Posterior vena cava (tissue), 2 donors: ENCODE measurements at places on chromosomes 16 and 17. TPM values are rescaled to one million over a fixed set of nuclear protein-coding genes. Genes with fewer than 3 reads are reported as not detected.
A peak's percentile ranks its signal among the peaks of the same experiment; 100 is the strongest.

Gene SOST
- not detected for total RNA-seq

Gene KCNH4
- 0.23 TPM for total RNA-seq

Gene SLC43A2
- total RNA-seq, result 9.5 TPM

Gene MRC2
- total RNA-seq, result 130 TPM

DNA sequence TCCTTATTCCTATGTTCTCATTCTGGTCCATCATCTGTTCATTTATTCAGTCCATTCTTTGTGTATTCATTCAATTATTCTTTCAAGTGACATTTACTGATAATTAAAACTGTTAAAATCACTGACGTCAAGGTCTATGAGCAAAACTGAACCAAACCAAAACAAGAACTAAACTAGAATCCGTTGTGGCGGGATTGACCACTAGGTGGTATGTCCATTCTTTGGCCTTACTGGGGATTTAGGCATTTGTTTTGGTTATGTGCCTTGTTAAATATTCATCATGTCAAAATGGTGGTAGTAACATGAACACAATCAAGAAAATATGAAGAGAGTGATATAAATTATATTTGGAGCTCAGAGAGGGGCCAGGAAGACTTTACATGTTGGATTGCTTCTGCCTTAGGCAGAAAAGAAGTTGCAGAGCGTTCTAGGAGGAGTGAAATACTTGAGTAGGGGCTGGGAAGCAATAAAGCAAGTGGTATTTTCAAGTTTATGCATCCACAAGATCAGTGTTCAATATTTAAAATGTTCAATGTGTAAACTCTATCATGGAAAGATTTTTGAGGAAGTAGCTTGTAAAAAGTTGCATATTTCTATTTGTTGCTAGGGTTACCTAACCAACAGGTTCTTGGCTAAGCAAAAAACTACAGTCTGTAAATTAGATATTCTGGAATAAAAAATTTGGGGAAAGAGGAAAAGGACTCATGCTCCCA lies 129.0 kb downstream of the CDH13 start:
- no peak for DNase-seq

DNA sequence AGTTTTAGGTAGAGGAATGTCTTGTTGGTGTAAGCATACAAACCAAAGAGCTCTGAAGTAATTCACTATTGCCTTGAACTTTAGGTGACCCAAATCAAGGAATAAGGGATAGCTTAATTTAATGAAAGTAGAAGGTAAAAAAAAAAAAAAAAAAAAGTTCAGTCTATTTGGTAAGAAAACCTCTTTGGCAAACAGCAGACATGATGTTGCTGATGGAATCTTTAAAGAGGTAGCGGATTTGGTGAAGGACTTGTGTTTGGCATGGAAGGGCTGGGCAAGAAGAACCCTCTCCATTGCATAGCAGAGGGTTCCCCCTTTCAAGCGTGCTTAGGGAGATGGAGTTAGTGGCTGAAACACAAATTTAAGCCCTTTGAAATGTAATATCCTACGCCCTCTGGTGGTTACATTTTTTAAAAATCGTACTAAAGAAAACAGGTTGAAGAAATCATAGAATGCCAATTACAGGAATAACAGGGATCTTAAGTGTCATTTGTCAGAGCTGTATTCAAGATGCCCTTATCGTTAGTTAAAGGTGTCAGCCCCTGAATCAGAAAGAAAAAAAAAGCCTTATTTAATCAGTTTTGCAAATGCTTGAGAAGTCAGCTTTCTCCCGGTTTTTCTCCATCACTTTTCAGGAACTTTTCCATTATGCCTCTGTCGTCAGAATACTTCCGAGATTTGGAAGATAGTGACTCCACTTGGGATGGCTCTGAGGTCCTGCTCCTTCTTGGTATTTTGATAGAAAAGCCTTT lies 383.1 kb downstream of the KCNJ2 start:
- DNase-seq, result no peak

- peak; percentile 92 for DNase-seq
Measured at GRCh38 chr17:78974635-78975591, 4.8 kb downstream of the LGALS3BP start.

GRCh38 chr17:61378658-61379456 lies 20.8 kb upstream of the TBX2 start:
- no peak for DNase-seq

- DNase-seq, result peak; percentile 73
Measured at GRCh38 chr17:83174362-83175118, 95.1 kb downstream of the METRNL start.

DNA sequence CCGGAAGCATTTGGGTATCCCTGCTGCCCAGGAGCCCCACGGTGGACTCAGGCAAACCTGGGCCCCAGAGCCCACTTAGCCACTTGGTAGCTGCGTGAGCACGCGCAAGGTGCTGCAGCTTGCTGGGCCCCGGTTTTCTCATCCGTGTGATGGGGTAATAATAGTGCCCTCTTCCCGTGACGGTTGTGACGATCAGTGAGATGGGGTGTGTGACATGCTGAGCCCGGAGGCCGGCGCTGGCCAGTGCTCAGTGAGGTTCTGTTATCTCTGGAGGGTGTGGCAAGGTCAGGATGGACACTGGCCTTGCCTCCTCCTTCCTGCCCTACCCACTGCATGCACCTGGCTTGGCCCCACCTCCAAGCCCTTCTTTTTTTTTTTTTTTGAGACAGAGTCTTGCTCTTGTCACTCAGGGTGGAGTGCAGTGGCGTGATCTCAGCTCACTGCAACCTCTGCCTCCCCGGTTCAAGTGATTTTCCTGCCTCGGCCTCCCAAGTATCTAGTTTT lies 82.6 kb downstream of the RAP1GAP2 start:
- DNase-seq, result no peak

DNA sequence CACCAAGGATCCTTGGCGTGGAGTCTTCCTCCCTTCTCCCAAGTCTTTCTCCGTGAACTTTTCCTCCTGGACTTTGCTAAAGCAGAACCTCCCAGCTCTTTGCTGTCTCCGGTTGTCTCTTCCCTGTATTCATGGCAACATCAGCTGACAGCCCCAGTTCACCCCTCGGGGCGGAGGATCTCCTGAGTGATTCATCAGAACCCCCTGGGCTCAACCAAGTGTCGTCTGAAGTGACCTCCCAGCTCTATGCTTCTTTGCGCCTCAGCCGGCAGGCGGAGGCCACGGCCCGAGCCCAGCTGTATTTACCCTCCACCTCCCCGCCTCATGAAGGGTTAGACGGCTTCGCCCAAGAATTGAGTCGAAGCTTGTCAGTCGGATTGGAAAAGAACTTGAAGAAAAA lies 943 bp downstream of the CNTROB start:
- no peak for DNase-seq

DNA sequence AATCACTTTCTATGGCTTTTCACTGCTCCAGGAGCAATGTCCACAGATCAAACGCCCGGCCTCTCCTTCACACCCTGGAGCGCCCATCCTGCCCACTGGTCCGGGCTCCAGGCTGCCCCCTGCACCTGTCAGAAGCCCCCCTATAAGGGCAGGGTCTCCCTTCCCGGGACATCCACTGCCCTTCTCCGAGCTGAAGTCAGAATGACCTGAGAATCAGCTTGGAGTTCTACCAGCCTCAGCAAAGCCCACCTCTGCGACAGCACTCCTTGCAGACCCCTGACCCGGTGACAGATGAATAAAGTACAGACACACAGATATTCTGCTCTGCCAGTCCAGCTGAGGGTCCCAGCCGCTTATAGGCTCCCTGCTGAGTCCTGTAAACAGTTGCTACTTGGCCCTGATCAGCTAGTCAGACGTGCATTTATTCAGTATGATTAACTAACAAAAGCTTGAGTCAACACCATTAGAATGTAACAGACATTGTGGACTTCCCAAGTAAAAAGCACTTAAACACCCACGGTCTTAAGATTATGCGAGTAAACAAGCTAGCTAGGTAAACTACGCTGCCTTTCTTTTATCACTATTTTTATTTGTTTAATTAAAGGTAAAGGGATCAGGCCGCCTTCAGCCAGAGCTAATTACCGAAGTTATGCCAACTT lies 4.8 kb downstream of the SLC7A5 start:
- no peak for DNase-seq

GRCh38 chr16:89827383-89828198 lies 684 bp upstream of the SPIRE2 start:
- DNase-seq, result no peak
